ENCODE measurements at places on chromosomes 3 and 15.

DNA sequence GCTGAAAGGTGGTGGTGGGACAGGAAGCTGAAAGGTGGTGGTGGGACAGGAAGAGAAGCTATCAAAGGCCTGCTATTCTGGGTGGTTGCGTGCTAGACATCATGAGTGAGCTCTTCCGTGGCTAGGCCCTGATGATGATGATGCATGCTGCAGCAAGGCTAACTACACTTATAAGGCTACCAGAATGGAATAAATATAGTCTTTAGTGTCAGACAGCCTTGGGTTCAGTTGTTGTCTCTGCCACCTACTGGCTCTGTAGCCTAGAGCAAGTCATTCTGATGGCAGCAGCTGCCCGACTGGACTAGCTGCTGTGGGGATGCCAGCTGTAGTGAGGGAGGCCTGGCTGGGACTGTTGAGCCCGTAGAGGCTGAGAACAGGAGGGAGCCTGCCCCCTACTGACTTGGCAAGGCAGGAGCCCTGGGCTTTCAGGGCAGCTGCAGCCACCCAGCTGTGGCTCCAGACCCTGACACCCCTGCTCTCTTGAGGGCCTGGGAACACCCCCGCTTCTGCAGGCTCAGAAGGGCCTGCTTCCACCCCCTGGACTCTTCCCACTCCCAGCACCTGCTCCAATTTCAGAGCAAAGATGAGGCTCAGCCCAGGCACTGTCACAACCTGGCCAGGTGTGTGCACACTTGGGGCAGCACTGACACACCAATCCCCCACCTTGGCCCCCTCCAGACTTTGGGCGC lies 21.4 kb upstream of the ZBED2 start:
- DNase-seq: peak; percentile 9

GRCh38 chr15:38455092-38455491 lies 1.2 kb downstream of the FAM98B start:
- no peak for DNase-seq

- DNase-seq: no peak
Observed at GRCh38 chr3:17910922-17911321, 168.5 kb upstream of the TBC1D5 start.

- no peak for DNase-seq
Observed at GRCh38 chr15:44011238-44011854, 183.7 kb downstream of the FRMD5 start.
